ENCODE measurements at places on chromosomes 16 and 17.

DNA sequence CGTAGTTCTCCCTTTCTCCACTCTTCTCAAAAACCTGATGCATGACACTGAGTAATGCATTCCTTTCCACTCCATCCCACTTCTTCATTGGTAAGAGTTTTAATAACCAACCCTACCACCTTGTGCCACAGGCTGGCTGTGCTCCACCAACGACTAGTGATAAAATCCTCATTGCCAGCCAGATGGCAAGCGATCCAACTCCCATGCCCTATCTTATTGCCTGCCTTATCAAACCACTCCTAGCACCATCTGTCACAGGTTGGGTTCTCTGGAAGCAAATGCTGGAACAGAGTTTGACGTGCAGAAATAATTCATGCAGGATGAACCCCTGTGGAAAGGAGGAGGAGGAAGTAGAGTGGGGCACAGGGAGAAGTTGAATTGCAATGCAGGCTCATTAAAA is 99.5 kb downstream of the CHD9NB start:
- DNase-seq, result no peak

- no peak for DNase-seq
Observed at GRCh38 chr17:3691617-3692067, 4.3 kb downstream of the P2RX5 start.

DNA sequence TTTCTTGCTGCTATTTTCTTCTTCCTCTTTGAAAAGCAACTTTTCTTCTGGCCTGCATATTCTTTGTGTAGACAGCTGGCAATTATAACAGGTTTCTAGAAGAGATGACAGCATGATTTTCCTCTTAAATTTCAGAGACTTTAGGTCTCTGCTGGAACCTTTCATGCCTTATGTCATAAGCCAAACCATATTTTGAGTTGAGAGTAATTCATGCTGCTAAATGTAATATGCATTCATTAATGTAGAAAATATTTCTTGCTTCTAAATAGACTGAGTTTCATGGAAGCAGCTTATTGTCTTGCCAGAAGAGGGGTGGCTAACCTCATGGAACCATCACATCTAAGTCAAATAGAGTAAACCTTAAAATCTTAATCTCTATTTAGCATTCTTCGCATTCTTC is 25.9 kb upstream of the ABCA9 start:
- DNase-seq, result no peak

- no peak for DNase-seq
Observed at GRCh38 chr17:79084291-79085153, 9.9 kb downstream of the ENGASE start.

- no peak for DNase-seq
Observed at GRCh38 chr16:9071377-9071776, 20.1 kb upstream of the HAPSTR1 start.

DNA sequence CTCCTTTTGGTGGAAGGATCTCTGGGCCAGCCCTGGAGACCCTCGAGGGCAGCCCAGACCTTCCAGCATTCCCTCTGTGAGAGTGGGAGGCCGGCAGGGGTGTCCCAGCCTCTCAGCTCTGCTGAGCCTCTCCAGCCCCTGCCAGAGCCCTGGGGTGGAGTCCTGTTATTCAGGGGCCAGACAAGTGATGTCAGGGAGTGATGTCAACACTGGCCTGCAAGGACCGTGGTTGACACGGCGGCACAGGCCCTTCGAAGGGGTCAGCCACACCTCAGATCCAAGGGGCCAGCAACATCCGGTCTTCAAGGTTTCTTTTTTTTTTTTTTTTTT is 231.2 kb downstream of the KATNIP start:
- no peak for DNase-seq

DNA sequence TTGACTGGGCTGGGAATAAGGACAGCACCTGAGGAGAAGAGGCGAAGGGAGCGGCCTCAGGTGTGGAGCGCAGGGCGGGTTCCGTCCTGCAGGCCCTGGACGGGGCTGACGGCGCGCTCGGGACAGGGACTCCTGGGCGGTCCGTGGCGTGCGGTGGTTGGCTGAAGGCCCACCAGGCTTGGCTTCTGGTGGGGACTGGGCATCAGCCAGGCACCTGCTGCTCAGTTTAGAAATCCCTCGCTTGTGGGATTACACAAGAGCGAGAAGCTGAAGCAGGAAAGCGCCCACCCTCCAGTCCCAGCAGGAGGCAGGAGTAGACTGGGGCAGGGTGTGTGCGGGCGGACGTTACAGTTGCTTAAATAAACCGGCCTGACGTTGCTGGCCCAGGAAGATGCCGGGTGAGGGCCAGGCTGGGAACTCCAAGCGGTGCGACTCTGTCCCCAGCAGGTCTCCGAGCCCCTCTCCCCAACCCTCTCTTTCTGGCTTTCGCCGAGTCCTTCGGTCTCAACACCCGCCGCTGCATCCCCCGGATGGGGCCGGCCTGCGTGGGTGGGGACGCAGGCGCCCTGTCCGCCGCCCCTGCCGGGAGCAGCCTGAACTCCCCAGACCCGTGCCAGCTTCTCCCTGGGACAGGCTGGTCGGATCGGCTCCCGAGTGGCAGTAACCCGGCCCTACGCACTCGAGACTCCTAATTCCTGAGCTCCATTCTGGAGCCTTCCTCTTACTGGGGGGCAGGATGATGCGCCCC is 639 bp downstream of the MIF4GD start:
- DNase-seq, result peak; percentile 80

DNA sequence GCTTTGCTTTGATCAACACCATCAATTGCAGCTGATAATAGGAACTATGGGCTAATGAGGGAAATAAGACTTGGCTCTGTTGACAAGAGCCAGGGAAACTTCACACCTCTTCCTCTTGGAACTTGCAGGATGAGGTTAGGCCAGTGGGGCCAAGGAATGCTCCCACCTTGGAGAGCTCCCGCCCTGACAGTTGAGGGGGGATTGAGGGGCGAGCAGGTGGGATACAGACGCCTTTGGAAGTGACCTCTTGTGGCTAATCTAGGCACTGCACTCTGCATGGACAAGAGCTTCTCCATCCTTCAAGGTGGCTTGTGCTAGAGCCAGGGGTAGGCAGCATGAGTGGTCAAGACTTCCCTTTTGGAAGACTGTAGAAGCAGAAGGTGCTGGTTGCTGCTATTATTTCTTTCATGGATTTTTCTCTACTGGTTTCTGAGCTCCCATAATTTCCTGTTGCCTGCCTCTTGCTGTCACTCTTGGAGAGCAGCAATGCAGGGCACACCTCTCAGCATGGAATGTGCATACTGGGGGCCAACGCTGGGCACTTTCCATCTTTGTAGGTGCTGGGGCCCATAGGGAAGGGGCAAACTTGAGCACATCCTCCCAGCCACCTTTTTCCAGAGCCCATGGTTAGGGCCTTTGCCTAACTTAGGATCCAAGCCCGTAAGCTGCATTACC is 2.3 kb upstream of the PHF12 start:
- DNase-seq, result peak; percentile 60

- no peak for DNase-seq
Observed at GRCh38 chr17:12402963-12403622, 262.6 kb upstream of the MYOCD start.

DNA sequence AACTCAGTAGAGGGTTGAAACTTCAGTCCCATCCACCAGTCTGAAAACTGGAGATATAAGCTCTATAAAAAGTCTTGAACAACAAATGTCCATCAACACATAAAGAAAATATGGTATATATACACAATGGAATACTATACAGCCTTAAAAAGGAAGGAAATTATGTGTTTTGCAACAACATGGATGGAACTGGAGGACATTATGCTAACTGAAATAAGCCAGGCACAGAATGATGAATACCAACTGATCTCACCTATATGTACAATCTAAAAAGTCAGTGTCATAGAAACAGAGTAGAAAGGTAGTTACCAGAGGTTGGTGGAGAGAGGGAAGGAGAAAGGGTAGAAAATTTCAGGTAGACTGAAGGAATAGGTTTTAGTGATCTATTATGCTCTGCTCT is 438.1 kb downstream of the CA10 start:
- DNase-seq, result no peak

- no peak for DNase-seq
Observed at GRCh38 chr17:49742166-49742638, 21.7 kb downstream of the FAM117A start.

GRCh38 chr16:50459496-50460080 is 88.6 kb upstream of the NKD1 start:
- DNase-seq, result no peak

DNA sequence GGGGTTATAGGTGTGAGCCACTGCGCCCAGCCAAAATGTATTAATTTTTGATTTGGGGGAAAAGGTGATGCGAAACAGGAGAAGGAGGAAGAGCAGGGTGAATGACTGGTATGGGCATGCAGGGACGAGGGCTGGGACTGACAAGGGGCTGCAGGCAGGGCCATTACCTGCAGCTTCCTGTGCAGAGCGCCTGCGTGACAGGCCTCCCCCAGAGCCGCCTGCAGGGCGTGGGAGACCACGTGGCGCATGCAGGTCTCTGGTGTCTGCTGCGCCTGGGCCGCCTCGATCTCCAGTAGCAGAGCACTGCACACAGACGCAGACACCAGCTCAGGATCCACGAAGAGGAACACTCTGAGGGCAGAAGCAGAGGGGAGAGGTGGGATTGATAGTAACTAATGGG is 32.4 kb downstream of the PIK3R6 start:
- DNase-seq, result no peak

DNA sequence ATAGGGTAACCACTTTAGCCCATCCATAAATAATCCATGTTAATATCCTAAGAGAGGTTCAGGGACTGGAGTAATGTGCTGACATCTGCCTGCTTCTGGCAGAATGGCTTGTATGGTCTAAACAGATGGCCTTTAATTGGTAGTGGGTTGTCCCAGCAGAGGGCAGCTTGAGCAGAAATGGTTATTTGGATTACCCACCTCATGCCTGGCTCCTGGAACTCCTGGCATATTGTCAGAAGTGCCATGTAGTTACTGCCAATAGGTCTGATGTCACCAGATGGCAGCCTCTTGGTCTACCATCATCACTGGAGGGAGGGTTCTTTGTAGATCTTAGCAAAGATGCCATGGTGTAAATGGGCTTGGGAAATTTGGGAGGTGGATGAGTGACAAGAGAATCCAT is 157.5 kb upstream of the SOX9 start:
- no peak for DNase-seq

- no peak for DNase-seq
Observed at GRCh38 chr16:11980136-11980844, 3.8 kb downstream of the SNX29 start.

DNA sequence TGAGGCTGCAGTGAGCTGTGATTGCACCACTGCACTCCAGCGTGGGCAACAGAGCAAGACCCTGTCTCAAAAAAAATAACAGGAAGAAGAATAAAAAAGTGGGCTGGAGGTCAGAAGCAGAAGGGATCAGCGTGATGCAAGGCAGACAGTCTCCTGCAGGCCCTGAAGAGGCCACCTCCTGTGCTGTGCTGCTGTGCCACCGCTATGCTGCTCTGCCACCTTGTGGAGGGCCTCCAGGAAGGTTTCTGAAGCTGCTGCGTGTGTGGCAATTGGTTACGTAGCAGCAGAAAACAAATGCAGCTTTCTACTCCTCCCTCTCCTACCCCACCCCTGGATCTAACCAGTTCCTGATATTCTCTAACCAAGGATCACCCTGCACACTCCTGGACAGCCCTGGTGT is 815.5 kb downstream of the KCNJ18 start:
- peak; percentile 42 for DNase-seq

DNA sequence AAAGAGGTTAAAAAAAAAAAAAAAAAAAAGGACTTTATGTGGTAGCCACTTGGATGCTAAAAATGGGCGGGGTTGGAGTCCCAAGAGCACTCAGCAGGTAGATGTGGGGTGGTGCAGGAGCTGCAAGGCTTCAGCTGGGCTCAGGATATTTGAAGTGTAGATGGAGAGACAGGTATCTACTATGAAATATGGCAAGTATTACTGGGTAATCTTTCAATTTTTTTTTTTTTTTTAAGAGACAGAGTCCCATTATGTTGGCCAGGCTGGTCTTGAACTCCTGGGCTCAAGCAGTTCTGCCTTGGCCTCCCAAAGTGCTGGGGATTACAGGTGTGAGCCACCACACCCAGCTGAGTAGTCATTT is 7.6 kb downstream of the TUFM start:
- no peak for DNase-seq

- no peak for DNase-seq
Observed at GRCh38 chr17:76553178-76553908, 13.5 kb downstream of the PRCD start.

- DNase-seq, result no peak
Observed at GRCh38 chr16:54750249-54750648, 180.4 kb upstream of the IRX5 start.

- no peak for DNase-seq
Observed at GRCh38 chr16:24075931-24076716, 180.0 kb upstream of the CACNG3 start.

- DNase-seq, result no peak
Observed at GRCh38 chr16:1674306-1674705, 3.8 kb upstream of the JPT2 start.

GRCh38 chr16:85613604-85614337 is 649 bp downstream of the GSE1 start:
- DNase-seq, result peak; percentile 81

GRCh38 chr17:2982854-2983253 is 80.6 kb downstream of the OR1D5 start:
- DNase-seq, result peak; percentile 74

GRCh38 chr16:12646490-12647274 is 157.0 kb downstream of the CPPED1 start:
- no peak for DNase-seq

DNA sequence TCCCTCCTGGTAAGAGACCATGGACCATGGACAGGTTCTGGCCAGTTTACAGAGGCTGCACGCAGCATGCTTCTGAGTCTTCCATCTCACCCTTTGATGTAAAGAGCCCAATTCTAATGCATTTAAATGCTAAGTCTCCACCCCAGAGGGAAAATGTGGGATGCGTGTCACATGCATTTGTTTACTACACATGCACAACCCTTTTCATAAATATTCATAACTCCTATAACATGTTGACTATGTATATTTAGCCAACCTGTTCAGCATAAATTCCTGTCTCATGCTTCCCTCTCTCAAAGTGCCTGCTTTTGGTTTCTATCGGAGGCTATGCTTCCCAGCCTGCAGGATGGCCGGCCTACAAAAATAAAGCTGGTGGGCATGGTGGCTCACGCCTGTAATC is 260.3 kb downstream of the STX8 start:
- DNase-seq, result no peak

DNA sequence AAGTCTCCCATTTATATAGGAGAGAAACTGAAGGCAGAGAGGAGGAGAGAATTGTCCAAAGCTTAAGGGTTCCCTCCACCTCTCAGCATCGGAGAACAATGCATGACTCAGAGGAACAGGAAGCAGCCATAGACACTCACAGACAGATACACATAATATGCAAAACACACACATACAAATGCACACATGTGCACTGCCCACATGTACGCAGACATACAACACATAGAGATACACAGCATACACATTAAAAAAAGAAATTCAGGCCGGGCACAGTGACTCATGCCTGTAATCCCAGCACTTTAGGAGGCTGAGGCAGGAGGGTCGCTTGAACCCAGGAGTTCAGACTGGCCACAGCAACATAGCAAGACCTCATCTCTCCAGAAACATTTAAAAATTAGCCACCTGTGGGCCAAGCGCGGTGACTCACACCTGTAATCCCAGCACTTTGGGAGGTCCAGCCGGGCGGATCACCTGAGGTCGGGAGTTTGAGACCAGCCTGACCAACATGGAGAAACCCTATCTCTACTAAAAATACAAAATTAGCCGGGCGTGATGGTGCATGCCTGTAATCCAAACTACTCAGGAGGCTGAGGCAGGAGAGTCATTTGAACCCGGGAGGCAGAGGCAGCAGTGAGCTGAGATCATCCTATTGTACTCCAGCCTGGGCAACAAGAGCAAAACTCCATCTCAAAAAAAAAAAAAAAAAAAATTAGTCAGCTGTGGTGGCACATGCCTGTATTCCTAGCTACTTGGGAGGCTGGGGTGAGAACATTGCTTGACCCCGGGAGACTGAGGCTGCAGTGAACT is 11.3 kb downstream of the ERAL1 start:
- no peak for DNase-seq

- no peak for DNase-seq
Observed at GRCh38 chr16:66204756-66205155, 161.7 kb upstream of the CDH5 start.

Data from ACHN (cell line).